Fibroblast of the aortic adventitia (primary cell): ENCODE measurements at places on chromosomes 4 and X.

GRCh38 chr4:187576751-187577150 lies 418.8 kb upstream of the ZFP42 start:
- DNase-seq, result no peak

DNA sequence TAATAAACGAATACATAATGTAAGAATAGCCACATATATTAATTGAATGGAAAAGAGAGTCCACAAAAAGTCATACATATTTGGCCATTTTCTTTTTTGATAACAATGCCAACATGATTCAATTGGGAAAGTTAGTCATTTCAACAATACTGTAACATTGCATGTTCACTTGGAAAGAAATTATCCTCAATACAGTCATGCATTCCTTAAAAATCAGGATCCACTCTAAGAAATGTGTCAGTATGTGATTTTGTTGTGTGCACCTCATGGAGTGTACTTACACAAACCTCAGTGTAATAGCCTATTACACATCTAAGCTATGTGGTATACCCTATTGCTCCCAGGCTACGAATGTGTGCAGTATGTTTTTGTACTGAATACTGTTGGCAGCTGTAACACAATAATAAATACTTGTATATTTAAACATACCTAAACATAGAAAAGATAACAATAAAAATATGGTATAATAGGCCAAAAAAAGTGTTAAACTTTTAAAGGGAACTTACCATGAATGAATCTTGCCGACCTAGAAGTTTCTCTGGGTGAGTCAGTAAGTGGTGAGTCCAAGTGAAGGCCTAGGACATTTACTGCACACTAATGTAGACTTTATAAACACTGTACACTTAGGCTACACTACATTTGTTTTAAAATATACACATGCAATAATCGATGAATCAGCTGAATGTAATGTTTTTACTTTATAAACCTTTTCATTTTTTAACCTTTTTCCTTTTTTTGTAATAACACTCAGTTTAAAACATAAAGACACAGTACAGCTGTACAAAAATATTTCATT lies 806.8 kb downstream of the PCDH18 start:
- peak; percentile 70 for DNase-seq

DNA sequence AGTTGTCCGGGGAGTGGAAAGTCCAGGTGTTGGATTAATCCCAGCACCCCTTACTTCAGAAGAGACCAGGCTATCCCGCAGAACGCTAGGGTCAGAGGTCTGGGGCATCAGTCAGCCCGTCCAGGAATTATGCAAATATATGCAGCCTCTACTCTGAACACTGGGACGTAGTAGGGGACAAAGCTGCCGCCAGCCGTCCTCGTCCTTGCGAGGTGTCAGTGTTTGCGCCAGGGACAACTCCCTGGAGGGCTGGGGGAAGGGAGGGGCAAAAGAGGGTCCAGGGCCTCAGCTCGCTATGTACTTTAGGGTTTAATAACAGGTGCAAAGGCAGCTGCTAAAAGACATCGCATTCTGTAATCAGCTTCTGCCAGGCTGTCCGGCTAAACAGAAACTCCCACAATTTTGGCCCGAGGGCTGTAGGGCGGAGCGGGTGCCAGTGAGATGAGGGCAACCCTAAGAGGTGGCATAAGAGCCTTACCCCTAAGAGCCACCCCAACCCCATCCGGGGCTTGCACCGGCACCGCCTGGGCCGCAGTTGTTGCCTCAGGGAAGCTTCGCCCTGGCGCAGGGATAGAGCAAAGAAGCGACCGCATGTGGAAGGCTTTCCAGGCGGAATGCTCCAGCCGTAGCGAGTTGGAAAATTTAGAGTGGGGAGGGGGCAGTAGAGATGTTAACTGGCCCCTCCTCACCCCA lies 8.4 kb downstream of the HAND2 start:
- DNase-seq, result no peak

- peak; percentile 23 for DNase-seq
Observed at GRCh38 chr4:40848940-40849339, 99.2 kb downstream of the NSUN7 start.

DNA sequence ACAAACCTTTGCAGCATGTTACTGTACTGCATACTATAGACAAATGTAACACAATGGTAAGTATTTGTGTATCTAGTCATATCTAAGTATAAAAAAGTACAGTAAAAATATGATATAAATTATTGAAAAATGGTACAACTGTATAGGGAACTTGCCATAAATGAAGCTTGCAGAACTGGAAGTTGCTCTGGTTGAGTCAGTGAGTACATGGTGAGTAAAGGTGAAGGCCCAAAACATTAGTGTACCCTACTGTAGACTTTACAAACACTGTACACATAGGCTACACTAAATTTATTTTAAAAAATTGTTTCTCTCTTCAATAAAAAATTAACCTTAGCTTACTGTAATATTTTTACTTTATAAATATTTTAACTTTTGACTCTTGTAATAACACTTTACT lies 25.8 kb downstream of the SPIN3 start:
- no peak for DNase-seq

- no peak for DNase-seq
Observed at GRCh38 chr4:38670939-38671591, 7.1 kb downstream of the KLF3 start.

DNA sequence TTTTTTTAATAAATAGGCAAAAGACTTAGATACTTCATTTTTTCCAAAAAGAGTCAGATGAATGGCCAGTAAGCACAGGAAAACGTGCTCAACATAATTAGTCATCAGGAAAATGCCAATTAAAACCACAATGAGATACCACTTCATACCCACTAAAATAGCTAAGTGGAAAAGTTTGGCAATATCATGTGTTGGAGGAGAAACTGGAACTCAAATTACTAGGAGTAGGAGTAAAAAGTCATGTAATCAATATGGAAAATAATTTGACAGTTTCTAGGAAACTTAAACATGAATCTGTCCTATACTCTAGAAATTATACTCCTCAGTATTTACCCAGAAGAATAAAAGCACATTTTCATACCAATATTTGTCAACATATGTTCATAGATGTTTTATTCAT lies 449.8 kb downstream of the INPP4B start:
- peak; percentile 30 for DNase-seq

DNA sequence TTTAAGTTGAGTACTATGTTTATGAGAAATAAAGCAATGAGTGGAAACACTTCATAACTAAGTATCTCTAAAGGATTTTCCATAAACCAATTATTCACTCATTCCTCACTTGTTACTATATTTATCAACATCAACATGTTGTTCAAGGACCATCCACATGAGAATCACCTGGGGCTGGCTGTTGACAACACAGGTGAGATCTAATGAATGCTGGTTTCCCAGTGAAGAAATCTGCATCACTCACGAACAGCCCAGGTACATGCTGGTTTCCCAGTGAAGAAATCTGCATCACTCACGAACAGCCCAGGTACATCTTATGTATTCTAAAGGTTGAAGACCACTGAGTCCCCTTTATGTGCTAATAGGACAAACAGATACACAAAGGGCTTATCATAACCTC lies 32.5 kb downstream of the TSPAN5 start:
- no peak for DNase-seq

DNA sequence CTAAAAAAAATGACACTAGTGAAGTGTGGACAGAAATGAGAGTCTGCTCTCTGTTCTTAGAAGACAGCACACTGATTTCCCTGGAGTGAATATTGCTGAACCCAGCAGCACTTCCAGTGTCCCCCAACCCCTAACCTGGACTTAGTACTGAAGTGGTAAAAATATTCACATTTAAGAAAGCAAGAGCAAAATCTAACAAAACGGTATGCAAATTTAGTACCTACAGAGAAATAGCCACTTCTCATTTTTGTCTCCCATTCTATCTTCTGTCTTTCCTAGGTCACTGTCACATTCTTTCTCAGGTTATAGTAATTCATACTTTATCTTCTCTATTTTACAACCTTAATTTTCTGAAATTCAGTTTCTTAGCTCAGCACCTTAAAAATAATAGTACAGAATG lies 274.7 kb downstream of the CFAP299 start:
- DNase-seq, result no peak

GRCh38 chr4:123286903-123287466 lies 109.6 kb upstream of the SPRY1 start:
- DNase-seq, result no peak

- DNase-seq, result peak; percentile 67
Observed at GRCh38 chr4:67746797-67747495, 7.2 kb downstream of the GNRHR start.

- peak; percentile 92 for DNase-seq
Observed at GRCh38 chr4:125433453-125433852, 118.7 kb downstream of the FAT4 start.

DNA sequence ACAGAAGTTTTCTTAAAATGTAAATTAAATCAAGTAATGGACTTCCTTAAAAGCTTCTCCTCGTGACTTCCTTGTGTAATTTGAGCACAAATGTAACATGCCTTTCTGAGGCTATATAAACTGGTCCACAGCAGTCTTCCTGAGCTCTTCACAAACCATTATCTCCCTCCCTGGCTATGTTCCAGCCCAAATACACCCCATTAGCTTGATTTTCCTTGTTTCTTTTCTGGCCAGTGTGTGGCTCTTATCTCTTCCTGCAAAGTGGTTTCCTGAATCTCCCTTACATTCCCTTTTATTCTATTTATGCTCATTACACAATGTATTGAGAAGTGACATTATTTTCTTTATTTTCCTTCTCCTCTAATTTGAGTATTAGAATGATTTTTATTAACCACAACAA lies 1085.3 kb upstream of the PCDH10 start:
- DNase-seq, result peak; percentile 63

DNA sequence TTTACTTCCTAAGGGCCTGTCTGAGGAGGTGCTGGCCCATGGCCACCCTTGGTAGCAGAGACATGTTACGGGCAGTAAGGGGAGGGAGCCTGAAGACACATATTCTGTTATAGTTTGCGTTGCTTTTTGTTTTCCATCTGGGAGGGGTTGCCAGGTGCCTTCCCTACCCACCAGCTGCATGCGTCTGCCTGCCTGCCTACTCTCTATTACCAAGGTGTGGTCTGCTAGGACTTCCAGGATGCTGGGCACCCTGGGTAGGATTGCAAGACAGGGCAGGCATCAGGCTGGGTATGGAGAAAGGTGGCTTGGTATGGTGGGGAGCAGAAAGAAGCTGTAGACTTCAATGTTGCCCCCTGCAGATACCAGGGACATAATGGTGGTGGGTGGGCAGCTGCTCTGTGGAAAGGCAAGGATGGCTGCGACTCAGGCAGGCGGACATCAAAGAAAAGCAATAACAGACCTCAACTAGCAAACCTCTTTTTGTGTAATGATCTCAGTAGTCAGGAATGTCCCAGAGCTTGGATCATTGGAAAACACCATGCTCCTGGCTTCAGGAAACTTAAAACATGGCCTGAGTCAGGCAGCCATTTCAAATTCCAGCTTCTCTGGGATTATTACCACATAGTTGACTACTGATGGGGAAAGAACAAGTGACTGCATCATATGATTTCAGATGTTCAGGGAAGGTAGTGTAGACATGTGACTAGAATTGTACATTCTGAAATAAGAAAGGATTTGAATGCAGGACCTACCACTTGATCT lies 67.8 kb downstream of the HOPX start:
- DNase-seq, result peak; percentile 51

GRCh38 chr4:2598511-2599303 lies 62.3 kb downstream of the FAM193A start:
- no peak for DNase-seq

- DNase-seq, result no peak
Observed at GRCh38 chr4:136369073-136369472, 1163.2 kb downstream of the PCDH18 start.

GRCh38 chr4:98558471-98559169 lies 99.8 kb downstream of the TSPAN5 start:
- DNase-seq, result no peak

DNA sequence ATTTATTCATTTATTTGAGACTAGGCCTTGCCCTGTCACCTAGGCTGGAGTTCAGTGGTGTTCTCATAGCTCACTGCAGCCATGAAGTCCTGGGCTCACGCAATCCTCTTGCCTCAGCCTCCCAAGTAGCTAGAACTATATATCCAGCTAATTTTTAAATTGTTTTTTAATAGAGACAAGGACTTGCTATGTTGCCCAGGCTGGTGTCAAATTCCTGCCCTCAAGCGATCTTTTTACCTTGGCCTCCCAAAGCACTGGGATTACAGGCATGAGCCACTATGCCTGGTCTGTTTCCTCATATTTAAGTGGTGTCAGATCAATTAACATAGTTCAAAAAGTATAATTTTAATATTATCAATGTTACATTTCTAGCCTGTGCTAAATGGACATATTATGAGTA lies 68.5 kb downstream of the AFF1 start:
- DNase-seq, result no peak

- DNase-seq, result no peak
Observed at GRCh38 chr4:38641811-38642210, 22.2 kb upstream of the KLF3 start.

DNA sequence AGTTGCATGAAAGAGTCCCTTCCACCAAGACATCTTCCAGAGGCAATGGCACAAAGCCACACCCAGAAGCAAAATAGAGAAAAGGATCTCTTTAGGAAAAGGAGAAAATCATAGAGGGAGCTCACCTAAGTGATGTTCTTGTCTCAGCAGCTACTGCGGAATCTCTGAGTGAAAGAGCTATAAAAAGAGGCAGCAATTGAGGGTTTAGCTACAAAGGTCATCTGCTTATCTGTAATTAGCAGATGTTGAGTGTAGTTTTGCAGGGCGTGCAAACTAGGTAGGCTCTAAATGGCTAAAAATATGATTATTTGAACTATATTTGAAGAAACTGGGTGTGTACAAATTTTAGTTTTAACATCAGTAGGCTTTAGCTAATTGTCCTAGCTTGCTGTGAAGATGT lies 276.0 kb downstream of the HS3ST1 start:
- DNase-seq, result no peak

DNA sequence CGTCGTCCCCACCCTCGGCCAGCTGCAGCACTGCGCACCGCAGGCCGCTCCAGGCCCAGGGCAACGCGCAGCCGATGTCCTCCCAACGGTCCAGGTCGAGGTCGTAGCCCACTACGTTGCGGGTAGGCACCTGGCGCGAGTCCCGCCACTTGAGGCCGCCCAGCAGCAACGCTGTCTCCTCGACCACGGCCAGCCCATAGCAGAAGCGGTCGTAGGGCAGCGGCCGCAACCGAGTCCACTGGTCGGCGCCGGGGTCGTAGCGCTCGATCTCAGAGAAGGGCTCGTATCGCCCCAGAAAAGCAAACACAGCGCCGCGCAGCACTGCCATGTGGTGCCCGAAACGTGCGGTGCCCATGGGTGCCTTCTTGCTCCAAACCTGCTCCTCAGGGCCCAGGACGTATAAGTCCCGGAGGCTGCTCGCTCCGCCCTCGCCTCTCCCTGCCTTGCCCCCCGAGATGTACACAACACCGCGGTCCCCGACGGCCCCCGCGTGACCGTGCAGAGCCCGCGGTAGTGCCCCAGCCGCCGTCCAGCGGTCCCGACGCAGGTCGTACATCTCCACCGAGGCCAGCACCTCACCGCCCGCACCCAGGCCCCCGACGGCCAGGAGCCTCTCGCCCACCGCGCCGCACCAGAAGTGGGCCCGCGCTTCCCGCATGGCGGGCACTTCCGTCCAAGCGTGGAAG lies 2.1 kb downstream of the KLHL34 start:
- no peak for DNase-seq

DNA sequence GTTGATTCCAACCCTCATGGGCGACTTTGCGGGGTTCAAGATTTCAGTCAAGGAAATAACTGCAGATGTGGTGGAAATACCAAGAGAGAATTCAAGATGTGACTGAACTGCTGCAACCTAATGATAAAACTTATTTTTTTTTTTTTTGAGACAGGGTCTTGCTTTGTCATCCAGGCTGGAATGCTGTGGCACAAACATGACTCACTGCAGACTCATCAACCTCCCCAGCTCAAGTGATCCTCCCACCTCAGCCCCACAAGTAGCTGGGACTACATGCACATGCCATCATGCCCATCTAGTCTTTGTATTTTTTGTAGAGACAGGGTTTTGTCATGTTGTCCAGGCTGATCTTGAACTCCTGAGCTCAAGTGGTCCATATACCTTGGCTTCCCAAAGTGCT lies 19.5 kb upstream of the WDFY3 start:
- DNase-seq, result peak; percentile 13
